ENCODE measurements at places on chromosomes 2 and 18.

GRCh38 chr2:100766806-100767205 is 53.1 kb upstream of the NPAS2 start:
- DNase-seq, result no peak

- DNase-seq, result no peak
Measured at GRCh38 chr2:171167352-171167997, 6.8 kb upstream of the TLK1 start.

DNA sequence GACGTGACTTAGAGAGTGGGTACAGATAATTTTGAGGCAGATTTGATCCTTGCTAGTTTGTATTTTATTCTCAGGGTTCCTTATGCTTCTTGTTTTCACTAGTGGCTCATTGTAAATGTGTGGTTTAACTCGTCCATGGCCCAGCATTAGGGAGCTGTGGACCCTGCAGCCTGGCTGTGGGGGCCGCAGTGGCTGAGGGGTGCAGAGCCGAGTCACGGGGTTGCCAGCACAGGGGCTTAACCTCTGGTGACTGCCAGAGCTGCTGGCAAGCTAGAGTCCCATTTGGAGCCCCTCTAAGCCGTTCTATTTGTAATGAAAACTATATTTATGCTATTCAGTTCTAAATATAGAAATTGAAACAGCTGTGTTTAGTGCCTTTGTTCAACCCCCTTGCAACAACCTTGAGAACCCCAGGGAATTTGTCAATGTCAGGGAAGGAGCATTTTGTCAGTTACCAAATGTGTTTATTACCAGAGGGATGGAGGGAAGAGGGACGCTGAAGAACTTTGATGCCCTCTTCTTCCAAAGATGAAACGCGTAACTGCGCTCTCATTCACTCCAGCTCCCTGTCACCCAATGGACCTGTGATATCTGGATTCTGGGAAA is 269.9 kb downstream of the MYT1L start:
- no peak for DNase-seq

- no peak for DNase-seq
Measured at GRCh38 chr2:58641001-58641400, 399.9 kb upstream of the FANCL start.

DNA sequence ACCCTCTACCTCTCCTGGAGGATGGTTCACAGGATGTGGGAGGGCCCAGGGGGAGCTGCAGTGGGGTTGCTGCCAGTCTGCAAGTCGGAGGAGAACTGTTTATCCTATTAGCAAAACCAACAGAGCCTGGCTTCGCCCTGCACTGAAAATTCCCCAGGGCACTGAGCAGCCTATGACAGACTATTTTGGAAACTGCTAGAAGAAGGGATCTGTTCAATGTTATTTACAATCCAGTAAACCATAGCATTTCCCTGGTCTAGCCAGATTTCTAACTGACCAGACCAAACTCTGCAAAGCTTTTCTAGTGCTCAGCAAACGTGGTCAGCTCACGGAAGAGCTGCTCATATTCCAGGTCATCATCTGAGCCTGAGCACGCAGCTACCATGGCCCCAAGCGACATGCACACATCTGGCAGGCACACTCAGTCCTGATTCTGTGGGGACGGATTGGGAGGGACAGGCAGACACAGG is 64.8 kb upstream of the PID1 start:
- no peak for DNase-seq

DNA sequence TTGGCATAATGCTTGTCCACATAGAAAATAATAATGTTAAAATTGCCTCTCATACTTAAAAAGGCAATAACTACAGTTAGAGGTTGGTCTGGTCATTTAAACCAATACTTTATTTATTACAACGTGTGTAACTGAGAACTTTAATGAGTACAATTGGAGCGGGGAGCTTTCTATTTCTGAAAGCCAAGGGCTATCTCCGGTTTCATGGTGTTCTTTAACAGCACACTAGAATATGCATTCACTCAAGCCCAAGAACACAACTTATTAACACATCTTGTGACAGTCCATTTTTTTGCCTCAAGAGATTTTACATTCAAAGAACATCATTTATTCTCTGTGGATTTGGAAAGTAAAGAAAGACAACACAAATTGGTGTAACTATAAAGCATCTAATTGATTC is 131.8 kb downstream of the KCNH7 start:
- no peak for DNase-seq

DNA sequence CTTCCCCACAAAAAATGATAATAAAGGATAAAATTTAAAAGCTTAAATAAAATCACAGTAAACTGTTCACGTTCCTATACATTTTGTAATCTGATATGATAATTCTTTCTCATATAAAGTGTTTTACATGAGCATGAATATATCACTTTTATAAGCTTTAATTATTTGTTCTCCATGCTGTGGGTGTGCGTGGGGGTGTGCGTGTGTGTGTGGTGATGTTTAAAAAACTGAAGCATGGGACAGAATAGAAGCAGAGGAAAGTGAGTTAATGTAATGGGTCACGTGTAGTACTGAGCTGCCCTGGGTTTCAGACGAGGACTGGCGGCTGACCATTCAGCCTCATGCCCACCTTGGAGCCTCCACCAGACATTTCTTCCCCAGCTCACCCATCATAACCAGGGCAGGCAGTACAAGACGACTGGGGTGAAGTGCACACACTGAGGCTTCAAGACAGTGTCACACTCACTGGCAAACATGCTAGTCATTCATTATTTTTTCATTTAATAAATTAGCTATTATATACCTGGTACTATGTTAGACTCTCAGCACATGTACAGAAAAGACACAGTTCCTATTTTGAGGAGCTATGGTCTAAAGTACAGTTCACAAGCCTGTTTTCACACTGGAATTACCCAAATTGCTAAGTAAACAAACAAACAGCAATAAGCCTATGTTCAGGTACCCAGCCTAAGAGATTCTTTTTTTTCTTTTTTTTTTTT is 97.2 kb upstream of the LPIN2 start:
- DNase-seq, result no peak

DNA sequence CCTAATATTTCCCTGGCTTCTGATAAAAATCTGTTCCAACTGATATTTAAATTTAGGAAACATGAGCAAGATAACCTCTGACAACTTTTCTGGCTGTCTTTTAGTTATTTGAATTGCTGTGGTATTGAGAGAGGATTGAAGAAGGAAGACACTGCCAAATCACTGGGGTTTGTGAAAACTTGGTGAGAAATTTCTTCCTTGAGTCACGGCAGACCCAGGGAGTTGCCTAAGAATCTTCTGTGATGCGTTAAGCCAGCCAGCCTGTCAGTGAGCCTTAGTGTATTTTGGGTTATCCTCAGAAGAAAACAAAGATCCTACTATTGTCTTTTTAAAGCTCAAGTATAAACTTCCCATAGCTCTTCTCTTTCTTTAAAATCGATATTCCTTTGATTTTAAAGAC is 17.5 kb upstream of the DOK6 start:
- no peak for DNase-seq

- no peak for DNase-seq
Measured at GRCh38 chr18:71136487-71136886, 847.6 kb downstream of the SOCS6 start.

GRCh38 chr2:109343460-109343859 is 214.5 kb downstream of the SH3RF3 start:
- DNase-seq, result no peak
